Ammon's horn (tissue), 1 donor: ENCODE measurements at places on chromosomes 12 and 14.

DNA sequence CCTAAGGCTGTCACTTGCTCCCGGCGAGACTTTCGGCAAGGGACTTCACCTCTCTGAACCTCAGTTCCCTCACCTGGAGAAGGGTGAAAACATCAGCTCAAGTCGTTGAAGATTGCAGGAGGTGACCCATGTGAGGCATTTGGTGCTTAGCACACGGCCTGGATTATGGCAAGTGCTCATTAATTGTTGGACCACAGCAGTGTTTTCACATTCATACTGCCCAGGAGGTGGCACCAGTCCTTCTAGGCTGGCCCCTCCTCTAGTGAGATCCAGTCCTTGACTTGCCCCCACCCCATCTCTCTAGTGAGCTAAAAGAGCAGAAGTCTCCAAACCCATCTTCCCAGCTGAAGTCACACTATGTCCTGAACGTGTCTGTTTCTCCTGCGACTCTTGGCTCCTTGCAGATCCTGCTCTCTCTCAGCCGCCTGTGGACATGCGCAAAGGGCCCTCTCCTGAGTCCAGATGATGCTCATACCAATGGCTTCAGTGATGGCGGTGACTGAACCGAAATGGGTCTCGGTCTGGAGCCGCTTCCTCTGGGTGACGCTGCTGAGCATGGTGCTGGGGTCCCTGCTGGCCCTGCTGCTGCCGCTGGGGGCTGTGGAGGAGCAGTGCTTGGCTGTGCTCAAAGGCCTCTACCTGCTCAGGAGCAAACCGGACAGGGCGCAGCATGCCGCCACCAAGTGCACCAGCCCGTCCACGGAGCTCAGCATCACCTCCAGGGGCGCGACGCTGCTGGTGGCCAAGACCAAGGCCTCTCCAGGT, 1.6 kb downstream of the FICD start:
- no peak for DNase-seq

DNA sequence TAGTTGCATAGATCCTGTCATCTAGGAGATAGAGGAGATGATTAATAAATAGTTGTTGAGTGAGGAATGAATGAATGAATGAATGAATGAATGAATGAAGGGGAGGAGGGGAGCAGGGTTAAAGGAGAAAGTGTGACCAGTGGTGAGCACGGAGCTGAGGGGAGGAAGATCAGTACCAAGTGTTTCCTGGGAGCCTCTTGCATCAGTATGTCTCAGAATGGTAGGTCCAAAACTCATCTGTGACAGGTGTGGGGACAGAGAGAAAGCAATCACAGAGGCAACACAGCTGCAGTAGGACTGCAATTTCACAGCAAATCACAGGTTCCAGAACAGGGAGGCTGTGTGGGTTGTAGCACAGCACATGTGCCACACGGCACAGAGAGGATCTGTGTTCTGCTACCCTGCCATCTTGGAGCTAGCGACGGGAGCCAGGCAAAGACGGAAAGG, 14.5 kb upstream of the TNFRSF1A start:
- DNase-seq, result no peak

DNA sequence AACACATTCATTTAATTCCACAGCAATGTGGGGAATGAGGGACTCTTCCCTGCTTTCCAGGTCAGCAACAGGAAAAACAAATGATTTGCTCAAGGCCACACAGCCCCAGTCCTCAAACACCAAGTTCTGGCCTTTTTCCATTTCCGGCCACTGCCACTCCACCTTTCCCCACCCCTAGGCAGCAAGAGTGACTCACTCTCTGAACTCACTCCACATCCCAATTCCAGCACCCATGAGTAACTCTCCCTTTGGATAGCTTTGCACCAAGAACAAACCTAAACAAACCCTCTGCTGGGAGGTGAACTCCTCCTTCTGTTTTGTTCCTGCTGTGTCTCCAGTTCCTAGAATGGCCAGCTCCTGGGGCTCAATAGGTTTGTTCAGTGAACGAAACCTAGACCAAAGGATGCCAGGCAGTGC, 30.4 kb upstream of the PLEKHG6 start:
- no peak for DNase-seq

GRCh38 chr12:26298785-26299621, 103.6 kb downstream of the SSPN start:
- DNase-seq, result peak; percentile 63

DNA sequence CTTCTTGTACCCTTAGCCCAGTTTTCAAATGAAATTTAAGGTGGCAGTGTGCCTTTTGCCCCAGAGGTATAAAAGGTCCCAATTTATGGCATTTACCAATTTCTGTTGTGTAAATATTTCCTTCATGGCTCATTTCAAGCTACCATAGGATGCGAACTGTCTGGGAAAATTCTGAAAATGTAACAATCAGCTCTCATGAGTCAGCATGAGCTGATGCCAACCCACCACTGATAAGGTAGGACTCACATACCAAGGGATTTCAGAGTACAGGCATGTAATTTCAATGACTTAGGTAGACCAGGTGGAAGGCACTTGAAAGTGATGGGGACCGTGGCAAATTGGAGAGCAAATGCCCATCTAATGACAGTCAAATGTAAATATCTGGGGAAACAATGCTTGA, 169.5 kb downstream of the TTC8 start:
- no peak for DNase-seq

- DNase-seq, result no peak
These were observed 313.1 kb downstream of the ADGRD1 start for GRCh38 chr12:131266591-131267467.

GRCh38 chr12:3083921-3084347, 6.8 kb downstream of the TSPAN9 start:
- DNase-seq, result no peak

DNA sequence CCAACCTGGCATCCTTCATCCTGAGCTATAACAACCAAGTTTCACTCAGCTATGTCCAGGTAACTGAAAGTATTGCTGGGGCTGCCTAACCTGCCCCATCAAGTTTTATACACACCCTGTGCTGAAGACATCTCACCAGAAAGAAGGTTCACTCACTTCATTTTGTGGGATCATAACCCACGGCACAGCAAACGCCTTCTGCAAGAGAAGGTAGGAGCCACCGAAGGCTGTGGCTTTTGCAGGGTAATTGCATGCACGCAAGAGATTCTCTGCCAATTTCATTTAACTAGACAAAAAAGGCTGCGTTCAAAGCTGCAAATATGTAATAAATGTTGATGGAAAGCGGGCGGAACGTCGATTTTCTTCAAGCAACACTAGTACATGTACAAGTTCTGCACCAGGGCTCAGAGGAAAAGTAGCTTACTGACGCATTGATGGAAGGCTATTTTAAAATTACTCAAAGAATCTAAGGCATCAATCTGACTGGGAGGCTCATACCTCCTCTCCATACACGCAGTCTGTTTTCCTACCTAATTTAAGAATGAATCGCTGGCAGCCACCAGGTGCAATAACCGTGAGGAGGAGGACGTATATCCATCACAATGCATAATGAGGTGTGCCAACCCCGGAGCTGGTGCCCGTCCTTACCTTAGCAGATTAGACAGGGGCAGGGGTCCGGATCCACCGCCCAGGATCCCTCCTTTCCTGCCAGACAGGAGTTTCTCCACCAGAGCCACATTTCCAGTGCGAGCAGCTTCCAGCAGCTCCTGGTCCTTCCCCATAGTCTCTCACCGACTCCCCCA, 1.1 kb downstream of the ANKS1B start:
- DNase-seq, result peak; percentile 23

- no peak for DNase-seq
These were observed 624 bp downstream of the RIN3 start for GRCh38 chr14:92513966-92514843.

GRCh38 chr14:92994131-92994676, 71.3 kb downstream of the CHGA start:
- no peak for DNase-seq

DNA sequence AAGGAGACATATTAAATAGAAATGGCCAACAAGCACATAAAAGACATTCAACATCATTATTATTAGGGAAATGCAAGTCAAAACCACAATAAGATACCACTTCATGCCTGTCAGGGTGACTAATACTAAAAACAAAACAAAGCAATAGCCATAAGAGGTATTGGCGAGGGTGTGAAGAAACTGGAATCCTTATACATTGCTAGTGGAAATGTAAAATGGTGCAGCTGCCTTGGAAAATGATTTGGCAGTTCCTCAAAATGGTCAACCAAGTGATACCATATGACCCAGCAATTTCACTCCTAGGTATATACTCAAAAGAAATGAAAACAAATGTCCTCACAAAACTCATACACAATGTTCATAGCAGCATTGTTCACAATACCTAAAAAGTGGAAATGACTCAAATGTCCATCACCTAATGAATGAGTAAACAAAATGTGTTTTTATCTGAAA, 27.0 kb downstream of the GPR135 start:
- no peak for DNase-seq

DNA sequence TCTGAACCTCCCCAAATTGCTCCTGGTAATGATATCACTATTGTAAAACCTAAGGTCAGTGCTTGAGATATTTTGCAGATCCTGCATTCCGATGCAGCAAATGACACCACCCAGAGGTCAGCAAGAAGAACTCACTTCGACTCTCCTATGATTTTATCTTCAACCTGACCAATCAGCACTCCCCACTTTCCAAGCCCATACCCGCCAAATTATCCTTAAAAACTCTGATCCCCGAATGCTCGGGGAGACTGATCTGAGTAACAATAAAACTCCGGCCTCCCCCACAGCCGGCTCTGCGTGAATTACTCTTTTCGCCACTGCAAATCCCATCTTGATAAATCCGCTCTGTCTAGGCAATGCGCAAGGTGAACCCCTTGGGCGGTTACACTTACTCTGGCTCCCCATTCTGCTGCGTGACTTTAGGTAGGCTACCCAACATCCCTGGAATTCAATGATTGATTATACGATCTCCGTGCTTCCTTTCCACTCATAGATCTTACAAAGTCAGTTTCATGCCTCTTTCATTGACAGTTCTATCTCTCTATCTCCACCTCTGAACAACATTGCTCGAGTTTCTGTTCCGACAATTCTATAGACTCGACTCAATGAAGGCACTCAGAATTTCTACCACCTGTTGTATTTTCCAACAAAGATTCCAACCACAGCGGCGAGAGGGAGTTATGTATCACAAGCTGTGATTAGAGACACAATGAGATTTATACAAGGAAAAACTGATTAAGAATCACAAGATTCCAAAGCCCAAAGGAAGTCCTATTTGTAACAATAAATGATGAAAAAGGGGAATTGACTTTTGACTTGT, 939 bp downstream of the NPC2 start:
- DNase-seq, result peak; percentile 51

- DNase-seq, result no peak
These were observed 7.2 kb downstream of the MYL6 start for GRCh38 chr12:56165369-56165768.

DNA sequence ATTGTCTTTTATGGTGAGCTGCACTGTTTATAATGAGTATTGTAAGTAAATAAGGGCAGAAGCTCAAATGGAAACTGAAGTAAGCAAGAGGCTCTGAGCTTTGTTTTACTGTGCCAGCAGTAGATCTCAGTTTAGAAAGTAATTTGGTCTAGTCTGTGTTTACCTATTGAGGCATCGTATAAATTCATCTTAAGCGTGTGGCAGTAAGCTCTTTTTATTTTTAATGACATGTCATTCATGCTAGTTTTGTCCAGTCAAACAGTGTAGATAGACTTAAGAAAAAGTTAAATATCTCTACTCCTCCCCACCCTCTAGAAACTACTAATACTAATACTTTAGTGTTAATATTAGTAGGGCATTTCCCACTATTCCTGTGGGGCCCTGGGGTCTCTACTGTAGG, 2.0 kb downstream of the ANO6 start:
- no peak for DNase-seq

DNA sequence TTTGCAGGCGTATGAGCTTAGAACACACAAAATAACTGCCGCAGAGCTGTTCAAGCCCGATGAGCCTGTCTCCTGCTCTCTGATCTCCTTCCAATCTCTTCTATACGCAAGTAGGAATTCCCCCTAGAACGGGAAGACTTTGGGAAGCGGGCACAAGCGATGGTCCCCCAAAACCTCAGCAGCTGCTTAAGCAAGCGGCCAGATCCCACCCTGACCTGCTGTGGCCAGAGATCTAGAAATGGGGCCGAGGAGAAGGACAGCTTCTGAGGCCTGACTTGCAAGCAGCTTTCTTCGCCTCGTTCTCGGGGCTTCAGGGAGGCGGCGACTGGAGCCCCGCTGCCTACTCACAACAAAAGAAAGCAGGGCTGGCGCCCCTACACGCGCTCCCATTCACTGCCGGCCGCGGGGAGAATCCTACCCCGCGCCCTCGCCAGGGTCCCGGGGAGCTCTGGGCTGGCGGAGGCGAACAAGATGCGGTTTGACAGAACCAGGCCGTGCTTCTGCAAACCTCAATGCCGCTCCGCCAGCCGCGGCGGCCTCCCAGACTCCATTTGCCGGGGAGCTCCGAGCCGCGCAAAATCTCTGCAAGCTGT, 922 bp downstream of the TBX5 start:
- DNase-seq, result peak; percentile 13

DNA sequence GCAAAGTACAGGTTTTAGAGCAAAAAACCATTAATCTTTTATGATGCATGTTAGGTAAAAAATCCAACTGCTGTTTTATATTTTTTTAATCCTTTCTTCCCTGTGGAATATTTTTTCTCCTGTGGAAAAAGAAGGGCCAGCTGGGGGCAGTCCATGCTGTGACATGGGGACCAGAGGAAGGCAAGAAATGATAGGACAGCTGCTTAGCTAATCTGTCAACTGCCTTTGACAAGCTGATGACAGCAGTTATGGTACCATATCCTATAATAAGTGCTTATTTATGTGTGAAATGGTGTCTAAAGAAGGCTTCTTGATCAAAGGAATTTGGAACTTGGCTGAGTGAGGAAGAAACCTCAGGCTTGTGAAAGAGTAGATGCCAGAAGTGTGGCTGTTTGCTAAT, 452.4 kb upstream of the NOVA1 start:
- DNase-seq, result no peak

DNA sequence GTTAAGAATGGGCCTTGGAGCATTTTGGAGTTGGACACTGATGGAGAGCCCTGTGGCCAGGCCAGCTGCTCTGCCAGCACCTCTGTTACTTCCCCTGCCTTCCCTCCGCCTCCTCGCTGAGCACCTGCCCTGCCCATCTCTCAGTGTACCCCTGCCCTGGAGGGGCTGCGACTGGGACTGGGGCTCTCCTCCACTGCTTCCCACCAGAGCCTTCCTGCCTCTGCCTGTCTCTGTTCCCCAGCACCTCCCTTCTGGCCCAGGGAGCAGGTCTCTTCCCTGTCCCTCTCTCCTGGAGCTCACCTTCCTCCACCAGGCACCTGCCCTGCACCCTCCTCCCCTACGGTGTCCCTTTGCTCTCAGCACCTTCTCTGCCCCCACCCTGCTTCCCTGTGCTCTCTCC, 62.1 kb downstream of the WDR20 start:
- DNase-seq, result no peak

- peak; percentile 47 for DNase-seq
These were observed 16.1 kb upstream of the NUDT14 start for GRCh38 chr14:105197211-105197641.
